ENCODE measurements at places on chromosomes 12 and 14.
A peak's percentile ranks its signal among the peaks of the same experiment; 100 is the strongest.

- DNase-seq, result no peak
These were observed 57.3 kb downstream of the DAD1 start for GRCh38 chr14:22531451-22532344.

GRCh38 chr12:74292351-74293194 is 245.1 kb upstream of the ATXN7L3B start:
- no peak for DNase-seq

DNA sequence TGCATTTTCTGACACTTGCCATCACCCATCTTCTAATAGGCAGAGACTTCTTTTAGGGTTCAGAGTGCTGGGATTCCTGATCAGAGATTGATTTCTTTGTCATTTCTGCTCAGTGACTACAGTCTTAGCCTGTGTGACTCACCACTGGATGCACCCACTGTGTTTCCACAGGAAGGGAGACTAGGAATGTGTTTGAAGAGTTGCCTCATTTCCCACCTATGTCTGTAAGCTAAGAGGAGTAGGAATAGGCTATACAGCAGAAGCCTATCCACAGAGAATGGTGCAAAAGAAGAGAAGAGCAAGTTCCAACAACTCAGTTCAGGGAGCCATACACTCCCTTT is 60.2 kb upstream of the ACTN1 start:
- DNase-seq, result no peak

DNA sequence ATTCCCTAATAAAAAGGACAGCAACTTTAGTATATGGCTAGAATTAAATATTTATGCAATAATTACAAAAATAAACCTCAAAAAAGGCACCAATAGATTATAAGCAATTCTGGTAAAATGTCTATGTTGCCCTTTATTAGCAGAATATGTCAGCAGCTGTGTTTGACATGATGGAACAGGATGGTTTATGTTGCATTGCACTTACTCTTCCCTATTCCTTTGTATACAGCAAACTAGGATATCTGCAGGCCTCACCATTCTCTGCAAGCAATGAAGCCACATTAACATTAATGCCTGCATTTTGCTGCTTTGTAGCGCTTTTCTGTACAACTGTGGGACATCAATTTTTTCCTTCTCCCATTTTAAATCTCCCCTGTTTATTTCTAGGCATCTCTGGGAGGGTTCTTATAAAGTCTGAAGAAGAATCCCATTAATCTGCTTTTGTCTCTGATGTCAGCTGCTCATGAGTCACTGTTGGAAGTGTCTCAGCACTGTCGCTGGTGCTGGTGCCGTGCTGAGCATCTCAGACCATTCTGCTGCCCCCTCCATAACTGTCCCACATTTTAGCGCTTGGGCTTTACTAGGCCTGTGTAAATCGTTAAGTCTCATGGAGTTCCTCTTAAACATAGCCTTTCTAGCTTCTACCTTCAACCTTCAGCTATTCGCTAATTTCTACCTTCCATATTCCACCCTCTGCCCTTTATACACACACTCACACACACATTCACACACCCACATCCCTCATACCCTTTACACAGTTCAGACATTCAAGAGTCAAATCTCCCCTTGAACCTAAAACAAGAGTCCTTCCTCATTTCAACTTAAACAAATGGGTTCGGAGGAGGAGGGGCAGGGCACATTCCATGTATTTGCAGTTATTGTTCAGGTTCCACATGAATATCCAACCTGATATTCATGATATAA is 64.4 kb upstream of the TRHDE start:
- DNase-seq, result no peak

GRCh38 chr14:55047301-55048053 is 4.0 kb upstream of the MAPK1IP1L start:
- DNase-seq, result no peak

- no peak for DNase-seq
These were observed 67.6 kb upstream of the CCDC60 start for GRCh38 chr12:119266963-119267362.

DNA sequence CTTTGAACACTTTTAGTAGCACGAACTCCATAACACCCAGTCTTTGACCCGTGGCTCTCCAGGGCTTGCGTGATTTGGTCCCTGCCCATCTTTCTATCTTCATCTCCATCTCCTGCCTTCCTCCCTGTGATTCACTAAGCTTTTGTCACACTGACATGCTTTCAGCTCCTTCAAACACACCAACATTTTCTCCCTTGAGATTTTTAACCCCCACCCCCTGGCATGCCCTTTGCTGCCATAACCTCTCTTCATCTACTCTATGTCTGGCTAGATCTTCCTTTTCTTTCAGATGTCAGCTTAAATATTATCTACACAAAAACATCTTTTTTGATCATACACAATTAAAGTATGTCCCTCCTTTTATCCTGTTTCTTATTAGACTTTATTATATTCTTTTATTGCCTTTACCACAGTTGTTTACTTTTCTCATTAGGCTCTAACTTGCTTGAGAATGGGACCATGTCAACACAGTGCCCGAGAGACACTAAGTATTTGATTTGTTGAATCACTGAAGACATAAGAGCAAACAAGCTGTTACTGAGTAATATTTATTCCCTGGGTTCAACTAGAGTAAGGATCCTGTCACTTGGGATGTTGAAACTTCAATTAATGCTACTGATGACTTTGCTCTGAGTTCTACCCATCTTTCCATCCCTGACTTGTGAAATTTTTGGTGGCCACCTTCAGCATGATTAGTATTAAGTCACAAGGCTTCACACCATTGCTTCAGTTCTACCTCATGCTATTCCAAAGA is 387.3 kb downstream of the LRIG3 start:
- DNase-seq, result no peak

DNA sequence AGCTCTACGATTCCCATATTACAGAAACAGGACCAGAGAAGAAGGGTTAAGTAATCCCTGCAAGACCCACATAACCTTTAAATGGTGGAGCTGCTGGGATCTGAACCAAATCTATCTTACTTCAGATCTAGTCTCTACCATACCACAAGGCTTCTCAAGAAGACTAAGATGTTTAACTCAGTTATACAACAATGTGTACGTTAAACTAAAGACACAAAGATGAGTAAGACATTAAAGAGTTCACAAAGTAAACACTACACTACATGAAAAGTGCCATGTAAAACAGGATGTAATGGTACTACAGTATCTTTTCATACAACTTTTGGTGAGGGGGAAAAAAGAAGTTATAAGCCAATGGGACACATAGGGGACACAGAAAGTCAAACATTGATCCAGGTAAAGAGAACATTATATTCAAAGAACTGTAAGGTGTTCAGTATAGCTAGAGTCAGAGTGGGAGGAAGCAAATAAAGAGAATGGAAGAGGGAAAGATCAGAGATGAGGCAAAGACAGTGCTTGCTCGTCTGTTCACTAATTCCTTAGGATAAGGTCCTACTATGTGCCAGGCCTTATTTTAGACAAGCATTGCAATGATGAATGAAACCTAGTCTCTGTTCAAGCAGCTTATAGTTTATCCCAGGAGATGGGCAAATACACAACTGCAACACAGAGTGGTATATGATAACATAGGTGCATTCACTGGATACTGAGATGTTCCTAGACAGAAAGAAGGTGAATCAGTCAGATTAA is 7.7 kb downstream of the TMED10 start:
- no peak for DNase-seq

DNA sequence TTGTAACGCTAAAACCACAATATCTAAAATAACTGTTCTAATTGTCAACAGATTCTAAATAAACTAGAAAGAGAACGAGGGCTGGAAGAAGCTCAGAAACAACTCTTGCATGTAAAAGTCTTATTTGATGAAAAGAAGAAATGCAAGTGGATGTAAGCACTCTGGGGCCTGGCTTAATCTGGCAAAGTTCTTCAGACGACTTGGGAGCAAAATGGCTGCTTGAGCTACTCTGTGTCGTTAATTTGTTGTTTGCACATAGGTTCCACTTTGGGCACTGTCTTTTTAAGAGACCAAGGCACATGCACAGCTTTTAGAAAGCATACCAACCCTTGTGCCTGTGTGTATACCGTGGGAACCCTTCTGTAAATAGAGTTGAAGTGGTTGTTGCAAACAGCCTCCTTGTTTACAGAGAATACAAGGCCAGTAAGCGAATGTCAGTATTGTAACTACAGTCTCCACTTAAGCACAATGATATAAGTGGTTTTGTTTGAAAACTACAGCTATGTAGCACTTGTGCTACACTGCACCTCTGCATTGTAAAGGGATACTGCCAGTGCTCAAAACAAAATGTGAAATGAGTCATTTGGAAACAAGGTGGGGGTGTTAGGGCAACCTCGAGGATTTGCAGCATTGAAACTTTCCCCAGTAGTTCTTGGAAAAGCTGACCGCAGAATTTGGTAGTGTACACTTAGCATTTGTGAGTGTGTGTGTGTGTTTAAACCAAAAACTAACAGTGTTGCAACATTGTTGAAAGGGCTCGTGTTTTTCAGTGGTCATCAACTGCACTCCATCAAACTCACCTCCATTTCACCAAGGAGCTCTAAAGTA is 154.3 kb downstream of the CEP83 start:
- DNase-seq, result peak; percentile 23

DNA sequence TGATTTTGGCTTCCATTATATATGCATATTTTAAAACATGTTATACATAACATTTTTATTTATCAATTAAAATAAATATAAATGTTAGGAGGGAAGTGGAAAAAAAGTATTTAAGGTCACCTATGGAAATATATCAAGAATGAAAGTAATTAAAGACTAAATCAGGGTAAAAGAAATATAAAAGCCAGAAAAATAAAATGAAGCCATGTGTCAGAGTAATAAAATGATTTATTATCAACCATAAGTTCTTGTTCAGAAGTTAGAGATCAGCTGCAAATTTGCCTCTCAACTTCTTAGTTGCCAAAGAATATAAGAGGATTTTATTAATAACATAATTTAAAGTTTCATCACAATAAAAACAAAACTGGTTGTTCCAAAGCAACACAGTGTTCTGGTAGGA is 121.9 kb downstream of the ANO6 start:
- no peak for DNase-seq

GRCh38 chr12:70367258-70368141 is 1.4 kb downstream of the KCNMB4 start:
- DNase-seq, result no peak

DNA sequence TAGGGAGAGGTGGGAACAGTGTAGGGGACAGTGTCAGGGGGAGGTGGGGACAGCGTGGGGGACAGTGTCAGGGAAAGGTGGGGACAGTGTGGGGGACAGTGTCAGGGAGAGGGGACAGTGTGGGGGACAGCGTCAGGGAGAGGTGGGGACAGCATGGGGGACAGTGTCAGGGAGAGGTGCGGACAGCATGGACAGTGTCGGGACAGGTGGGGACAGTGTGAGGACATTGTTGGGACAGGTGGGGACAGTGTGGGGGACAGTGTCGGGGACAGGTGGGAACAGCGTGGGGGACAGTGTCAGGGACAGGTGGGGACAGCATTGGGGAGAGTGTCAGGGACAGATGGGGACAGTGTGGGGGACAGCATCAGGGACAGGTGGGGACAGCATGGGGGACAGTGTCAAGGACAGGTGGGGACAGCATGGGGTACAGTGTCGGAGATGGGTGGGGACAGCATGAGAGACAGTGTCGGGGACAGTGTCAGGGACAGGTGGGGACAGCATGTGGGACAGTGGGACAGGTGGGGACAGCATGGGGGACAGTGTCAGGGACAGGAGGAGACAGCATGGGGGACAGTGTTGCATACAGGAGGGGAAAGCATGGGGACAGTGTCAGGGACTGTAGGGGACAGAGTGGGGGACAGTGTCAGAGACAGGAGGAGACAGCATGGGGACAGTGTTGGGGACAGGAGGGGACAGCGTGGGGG is 139.0 kb downstream of the TMEM121 start:
- no peak for DNase-seq

- DNase-seq, result no peak
These were observed 51.6 kb downstream of the ARID2 start for GRCh38 chr12:45781080-45781479.

DNA sequence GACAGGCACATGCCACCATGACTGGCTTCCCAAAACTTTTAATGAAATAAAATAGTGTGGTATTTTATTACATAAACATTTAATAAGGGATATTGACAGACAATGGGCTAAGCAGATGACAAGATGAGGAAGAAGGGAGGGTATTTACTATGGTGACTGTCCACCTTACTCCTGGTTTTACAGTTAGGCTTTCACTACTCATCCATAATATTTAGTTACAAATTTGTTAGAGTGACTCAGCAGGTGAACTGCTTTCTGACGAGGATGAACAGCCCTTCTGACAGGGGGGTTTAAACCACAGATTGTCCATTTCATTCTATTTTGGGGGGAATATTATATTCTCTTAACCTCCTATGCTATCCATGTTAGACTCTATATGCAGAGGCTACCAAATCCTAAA is 3.6 kb upstream of the PALS1 start:
- DNase-seq, result no peak

DNA sequence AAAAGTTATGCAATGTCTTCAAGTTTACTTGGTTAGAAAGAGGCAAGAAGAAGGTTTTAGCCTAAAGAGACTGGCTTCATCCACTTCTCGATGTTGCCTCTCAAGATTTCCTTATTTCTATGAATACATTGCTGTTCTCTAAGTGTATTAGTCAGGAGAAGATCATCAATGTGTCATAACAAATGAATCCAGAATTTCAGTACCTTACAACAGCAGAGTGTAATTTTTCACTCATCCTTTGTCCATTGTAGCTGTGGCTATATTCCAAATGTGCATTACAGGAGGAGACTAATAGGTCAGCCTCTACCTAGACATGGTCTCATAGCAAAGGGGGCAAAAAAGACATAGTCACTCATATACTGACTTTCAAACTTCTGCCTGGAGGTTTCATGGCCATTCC is 579.1 kb downstream of the PRKD1 start:
- no peak for DNase-seq

- DNase-seq, result no peak
These were observed 9.8 kb downstream of the ACVRL1 start for GRCh38 chr12:51917041-51917590.

DNA sequence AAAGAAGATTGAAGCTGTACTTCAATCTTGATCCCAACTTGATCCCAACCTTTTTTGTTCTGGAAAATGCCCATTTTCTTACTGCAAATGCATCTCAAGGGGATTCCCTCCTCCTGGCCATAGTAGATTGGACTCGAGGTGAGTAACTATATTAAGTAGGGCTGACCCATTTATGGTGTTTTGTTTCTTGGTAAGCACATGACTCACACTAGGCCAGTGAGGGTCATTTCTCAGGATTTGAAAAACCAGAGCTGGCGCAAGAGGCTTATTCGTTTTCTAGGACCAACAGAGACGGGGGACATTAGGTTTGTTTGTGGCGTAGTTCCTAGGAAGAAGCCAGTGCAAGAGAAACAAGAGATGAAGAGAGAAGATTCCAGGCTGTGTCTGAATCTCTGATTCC is 51.4 kb downstream of the MRPL42 start:
- no peak for DNase-seq

- no peak for DNase-seq
These were observed 108.3 kb downstream of the SMOC1 start for GRCh38 chr14:69987406-69988121.

All from astrocyte of the cerebellum (primary cell).